ENCODE measurements at places on chromosomes 3 and 15. TPM values are rescaled to one million over a fixed set of nuclear protein-coding genes. Genes with fewer than 3 reads are reported as not detected.

Gene EPHA3
- total RNA-seq, result 9.4 TPM

Gene KLHL25
- total RNA-seq, result 2.5 TPM

Gene GOLGA8T
- total RNA-seq, result not detected

Gene RIOX2
- 24.0 TPM for total RNA-seq

Gene PLA2G4D
- total RNA-seq, result not detected

Gene ATP10A
- 1.1 TPM for total RNA-seq

Gene POLR2H
- total RNA-seq, result 86.3 TPM

Gene ZNF80
- not detected for total RNA-seq

Gene AGTR1
- 20.5 TPM for total RNA-seq

Gene GAP43
- total RNA-seq, result 4.9 TPM

Gene GPR171
- not detected for total RNA-seq

Gene SERPINI2
- total RNA-seq, result not detected

Gene DCBLD2
- total RNA-seq, result 59.1 TPM

Gene CHAC1
- total RNA-seq, result 4.2 TPM

Gene GATA2
- total RNA-seq, result 5.1 TPM

Gene CCDC13
- total RNA-seq, result 2.0 TPM

Gene ARL14
- not detected for total RNA-seq
